CD8-positive, alpha-beta memory T cell (primary cell): ENCODE measurements at places on chromosomes 2 and 18.

GRCh38 chr2:208036357-208036756 is 11.0 kb upstream of the PLEKHM3 start:
- DNase-seq = no peak

DNA sequence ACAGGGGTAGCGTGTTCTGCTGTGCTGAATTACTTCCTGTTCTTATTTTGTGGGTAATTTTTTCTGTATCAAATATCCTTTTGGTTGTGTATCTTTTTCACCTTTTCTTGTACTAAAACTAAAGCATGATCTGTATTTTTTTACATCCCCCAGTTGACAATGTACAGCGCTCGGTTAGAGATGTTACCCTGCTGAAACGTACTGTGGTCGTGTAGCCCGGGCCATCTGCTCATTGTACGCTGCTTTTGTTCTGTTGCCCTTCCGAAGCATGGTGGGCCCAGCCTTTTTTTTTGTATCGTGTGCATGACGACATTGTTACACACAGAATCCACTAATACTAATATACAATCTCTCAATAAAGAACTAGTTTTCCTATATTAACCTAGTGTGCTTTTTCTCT is 233.1 kb downstream of the HAUS1 start:
- no peak for DNase-seq

- DNase-seq = no peak
Measured at GRCh38 chr2:86476918-86477317, 35.7 kb downstream of the KDM3A start.

DNA sequence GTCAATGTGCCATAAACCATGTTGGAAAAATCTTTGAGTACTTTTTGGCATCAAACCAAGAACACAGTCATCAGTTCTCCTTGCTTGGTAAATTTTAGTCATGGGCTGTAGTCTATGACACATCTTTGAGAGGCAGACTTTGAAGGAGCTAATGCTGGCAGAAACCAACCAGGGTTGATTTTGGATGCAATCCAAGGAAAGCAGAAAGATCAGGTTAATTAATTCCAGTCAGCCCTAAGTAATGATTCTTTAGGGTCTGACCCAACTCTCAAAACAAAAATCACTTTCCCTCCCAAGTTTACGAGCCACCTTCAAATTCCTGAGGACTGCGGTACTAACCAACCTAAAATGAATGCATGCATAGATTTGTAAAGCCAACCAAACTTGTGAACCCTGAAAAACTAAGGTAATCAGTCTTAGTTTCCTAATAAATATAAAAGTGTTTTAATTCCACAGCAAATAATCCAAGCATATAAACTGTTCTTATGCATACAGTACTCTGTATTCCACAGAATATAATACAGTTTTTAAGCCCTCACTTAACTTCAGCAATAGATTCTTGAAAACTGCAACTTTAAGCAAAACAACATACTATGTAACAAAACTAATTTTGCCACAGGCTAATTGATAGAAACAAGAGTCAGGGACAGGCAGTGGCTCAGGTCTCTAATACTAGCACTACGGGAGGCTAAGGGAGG is 22.0 kb downstream of the AP1S3 start:
- DNase-seq = no peak

DNA sequence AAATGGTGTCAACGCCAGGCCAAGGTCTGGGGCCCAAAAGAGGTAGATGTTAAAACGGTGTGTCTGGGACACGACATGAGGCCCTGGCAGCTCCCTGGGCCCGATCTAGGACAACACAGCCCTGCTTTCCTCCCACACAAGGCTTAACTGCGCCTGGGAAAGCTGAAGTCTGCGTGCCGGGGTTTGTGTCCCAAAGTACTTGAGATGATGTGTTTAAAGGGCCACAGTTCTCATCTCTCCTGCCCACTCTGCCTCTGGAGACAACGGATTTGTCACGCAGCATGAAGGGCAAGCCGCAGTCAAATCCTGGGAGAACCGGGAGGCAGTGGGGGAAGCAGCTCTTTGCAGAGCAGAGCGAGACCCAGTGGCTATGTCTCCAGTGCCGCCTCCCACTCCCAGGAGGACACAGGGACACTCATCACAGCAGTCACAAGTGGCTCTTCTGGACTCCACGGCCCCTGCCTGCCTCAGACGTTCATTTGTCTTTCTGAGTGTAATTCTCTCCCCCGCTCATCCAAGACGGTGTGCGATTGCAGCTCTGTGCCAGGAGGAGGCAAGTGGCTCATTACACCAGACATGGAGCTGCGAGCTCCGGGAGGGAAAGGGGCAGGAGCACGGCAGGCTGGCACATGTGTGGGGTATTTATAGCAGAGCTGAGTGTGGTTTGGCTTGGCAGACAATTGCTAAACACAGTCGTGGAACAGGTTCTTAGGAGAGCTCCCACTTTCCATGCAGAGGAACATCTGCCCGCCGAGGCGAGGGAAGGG is 57.7 kb upstream of the SEMA4C start:
- DNase-seq = no peak

DNA sequence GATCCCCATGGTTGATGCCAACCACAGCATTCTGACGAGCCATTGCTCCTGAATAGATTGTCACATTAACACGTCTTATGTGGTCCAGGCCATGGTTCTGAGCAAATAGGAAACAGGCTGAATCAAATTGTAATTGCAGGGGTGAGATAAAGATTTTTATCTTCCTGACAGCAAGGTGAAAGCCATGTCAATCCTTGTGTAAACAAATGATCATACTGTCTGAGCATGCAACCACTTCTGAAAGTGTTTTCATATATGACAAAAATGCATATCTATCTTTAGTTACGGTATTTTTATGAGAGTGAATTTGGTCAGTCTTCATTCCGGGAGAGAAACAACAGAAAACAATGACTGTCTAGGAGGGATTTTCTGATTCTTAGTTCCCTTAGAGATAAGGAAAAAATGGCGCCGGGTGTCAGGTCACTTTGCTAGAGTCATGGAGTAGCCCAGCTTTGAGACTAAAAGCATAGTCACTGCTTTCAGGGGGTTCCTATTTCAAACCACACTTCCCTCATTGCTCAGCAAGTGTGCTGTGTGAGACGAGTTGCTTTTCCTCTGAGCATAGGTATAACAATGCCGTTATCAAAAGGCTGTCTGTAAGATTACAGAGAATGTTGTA is 958.9 kb downstream of the DCDC2C start:
- no peak for DNase-seq

DNA sequence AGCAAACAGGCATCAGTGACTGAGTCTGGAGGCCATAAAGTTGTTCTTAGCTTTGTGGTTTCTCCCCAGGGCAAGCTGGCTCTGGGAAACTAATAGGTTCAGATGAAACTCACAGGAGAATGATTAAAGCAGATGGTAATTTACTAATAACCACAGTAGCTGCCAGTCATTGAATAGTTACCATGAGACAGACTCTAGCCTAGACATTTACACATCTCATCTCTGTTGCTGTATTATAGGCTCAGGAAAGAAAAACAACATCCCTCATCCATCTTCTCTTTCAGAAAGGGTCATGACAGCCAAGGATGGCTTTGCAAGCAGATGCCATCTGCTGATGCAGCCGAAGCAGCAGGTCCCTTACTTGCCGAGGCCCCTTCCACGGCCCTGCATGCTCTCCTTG is 314.0 kb upstream of the ID2 start:
- no peak for DNase-seq

DNA sequence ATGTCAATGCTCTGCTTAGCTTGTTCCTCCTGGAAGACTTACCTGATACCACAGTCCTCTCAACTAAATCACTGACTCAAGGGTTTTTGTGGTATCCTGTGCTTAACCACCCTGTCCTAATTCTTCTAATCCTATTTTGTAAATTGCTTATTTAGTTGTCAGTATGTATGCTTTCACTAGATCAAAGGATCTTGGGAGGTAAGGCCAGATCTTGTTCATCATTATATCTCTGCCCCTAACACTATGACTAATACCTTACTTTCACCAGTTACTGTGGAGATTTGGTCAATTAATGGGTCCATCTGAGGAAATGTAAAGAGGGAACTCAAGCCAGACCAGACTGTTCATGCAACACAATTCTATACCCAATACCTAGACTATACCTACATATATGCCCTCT is 203.2 kb downstream of the GULP1 start:
- no peak for DNase-seq

- no peak for DNase-seq
Measured at GRCh38 chr2:172790404-172790803, 54.8 kb downstream of the RAPGEF4 start.

DNA sequence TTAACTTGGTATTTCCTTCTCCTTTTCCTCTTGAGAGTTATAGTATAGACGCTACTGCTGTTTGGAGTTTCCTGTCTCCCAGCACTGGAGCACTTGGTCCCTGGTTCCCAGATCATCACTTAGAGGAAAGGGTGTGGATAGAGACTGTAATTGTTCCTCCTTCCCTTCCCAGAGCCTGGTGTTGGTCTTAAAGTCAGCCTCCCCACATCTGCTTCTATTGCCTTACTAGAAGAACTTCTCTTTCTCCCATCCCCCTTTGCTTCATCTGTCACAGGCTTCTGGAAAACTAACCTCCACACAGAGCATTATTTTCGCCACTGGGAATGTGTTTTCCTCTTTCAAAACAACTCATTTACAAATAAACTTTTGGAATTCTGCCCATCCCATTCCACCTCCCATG is 131.0 kb downstream of the CCDC85A start:
- no peak for DNase-seq

DNA sequence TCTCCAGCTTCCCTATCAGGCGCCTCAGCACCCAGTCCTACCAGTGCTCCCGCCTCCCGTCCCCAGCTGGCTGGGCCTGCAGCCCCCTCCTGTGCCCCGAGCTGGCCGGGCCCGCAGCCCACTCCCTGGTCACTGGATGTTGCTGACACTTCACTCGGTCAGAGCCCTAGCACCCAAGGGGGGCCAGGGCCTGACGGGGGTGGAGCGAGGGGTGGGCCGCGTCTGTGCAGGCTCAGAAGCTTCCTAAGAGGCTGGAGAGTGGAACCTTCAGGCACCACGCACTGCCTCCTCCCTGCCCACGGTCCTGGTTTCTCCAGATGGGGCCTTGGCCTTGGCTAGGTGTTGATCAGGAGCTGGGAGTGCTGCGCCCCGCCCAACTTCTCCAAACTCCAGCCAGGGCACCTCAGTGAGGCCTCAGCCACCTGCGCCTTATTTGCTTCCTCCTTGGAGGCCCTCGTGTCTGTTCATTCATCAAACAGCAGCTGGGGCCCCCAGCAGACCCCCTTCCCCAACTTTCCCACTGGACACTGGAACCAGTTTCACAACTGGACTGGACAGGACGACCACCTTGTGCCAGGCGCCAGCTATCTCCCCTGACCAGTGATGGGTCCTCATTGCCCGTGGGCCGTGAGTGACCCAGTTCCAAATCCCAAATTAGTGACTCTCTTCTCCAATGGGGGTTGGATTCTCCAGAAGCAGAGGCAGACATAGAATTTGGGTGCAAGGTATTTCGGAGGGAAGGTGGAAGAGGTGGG is 16.7 kb downstream of the CAPN10 start:
- DNase-seq = no peak

DNA sequence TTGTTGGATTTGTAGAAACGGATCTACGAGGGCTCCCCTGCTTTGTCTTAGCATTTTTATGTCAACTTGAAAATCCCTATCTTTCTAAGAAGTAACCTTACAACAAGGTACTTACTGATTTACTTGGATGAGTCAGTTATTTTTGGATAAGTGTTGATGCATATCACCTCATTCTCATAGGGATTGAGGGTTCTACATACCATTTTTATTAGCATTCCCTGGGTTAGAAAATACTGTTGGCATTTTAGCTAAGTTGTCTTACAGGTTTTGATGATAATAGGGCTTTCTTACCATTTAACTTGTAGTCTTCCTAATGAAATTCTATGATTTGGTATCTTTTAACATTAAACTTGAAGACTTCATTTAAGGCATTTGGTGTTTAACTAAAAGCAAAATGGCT is 125.2 kb downstream of the UBE2E3 start:
- DNase-seq = no peak

- no peak for DNase-seq
Measured at GRCh38 chr2:27264253-27264752, 1.5 kb upstream of the SLC30A3 start.

GRCh38 chr2:31324016-31324633 is 90.2 kb downstream of the EHD3 start:
- DNase-seq = no peak

GRCh38 chr2:74334931-74335333 is 8.3 kb downstream of the SLC4A5 start:
- peak; percentile 80 for DNase-seq

- no peak for DNase-seq
Measured at GRCh38 chr2:104704496-104705245, 149.2 kb upstream of the POU3F3 start.

GRCh38 chr2:195168369-195168768 is 488.7 kb upstream of the SLC39A10 start:
- no peak for DNase-seq

GRCh38 chr2:160373263-160373662 is 120.3 kb downstream of the RBMS1 start:
- DNase-seq = no peak

DNA sequence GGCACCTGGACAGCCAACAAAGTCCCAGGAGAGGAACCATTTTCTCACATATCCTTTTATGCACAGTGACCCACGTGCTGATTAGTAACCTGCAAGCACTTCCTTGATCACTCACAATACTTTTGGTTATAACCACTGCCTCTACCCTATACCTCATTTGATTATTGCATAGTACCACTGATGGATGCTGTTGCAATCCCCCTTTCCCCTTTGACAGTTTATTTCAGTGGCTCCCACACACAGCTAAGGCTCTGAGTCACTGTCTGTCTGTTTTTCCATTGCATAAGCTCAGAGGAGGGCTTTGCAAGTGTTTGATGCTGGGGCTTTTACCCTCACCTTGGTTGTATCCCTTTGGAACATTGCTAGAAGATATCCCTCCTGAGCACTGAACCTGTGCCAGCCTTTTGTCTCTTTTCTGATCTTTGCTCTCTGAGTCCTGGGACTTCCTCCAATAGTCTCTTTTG is 101.7 kb upstream of the RBBP8 start:
- no peak for DNase-seq

DNA sequence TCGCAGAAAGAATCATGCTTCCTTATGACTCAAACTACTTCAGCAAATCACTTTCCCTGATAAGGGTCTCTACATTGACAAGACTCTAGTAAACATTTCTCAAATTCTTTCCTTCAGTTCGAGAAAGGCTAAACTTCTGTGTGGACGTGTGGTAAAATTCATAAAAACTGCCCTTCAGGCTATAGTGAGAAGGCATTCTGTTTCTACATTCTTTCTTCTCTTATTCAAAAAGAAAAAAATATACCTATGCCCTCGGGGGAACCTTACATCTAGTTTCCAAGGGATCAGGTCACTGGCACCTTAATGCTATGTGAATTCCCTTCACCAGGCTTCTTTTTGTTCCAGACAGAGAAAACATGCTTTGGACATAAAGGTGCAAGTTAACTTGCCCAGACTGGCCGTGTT is 4.9 kb downstream of the VIT start:
- DNase-seq = no peak

DNA sequence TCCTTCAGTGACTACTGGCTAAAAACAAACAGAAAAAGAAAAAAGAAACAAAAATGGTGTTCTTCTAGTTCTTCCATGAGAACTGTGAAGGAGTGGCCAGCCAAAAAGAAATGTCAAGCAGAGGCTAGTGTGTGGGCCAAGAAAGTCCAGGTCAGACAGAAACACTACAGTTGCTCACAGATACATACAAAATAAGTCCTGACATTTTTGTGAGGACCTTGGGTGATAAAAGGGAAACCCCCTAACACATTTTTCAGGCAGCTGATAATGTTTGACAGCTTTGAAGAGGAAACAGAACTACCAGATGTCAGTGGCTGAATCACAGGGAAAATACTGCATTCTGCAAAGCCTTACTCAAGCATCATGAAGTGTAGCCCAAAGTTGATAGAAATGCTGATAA is 28.1 kb downstream of the ARHGAP25 start:
- DNase-seq = no peak

- DNase-seq = no peak
Measured at GRCh38 chr2:207632575-207633493, 7.6 kb upstream of the METTL21A start.

GRCh38 chr2:112160283-112161250 is 22.4 kb downstream of the FBLN7 start:
- no peak for DNase-seq
